ENCODE measurements at places on chromosomes 12 and 14.
A peak's percentile ranks its signal among the peaks of the same experiment; 100 is the strongest.

DNA sequence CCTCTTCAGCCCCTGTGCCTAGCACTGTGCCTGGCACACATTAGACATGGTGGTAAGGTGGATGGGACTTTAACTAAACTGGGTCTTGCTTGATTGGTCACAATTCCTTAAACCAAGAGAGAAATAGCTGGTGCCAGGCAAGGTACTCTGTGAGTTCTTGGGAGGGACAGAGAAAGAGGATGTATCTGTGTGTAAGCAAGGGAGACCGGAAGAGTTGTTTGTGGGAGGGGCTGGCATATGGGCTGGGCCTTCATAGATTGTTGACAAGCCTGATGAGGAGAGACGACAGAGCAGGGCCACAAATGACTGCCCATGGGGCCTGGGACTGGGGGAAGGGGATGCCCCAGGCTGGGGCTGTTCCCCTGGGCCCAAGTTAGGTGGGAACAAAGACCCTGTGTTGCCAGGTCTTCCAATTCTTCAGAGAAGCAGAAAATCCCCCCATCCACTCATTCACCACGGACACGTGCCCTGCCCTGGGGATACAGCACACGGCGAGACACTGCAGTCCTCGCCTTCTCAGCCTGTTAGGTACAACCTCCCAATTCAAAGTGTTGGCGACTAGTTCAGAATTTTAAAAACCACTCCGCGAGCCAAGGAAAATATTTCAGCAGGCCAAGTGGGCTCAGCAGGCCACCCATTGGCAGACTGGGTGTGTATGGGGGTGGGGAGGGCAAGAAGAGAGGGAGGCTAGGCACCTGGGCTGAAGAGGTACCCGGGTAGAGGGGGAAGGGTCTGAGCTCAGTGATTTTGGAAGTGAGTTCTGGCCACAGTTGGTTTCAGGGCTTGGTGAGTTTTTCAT is 11.4 kb upstream of the CYP46A1 start:
- DNase-seq, result no peak

DNA sequence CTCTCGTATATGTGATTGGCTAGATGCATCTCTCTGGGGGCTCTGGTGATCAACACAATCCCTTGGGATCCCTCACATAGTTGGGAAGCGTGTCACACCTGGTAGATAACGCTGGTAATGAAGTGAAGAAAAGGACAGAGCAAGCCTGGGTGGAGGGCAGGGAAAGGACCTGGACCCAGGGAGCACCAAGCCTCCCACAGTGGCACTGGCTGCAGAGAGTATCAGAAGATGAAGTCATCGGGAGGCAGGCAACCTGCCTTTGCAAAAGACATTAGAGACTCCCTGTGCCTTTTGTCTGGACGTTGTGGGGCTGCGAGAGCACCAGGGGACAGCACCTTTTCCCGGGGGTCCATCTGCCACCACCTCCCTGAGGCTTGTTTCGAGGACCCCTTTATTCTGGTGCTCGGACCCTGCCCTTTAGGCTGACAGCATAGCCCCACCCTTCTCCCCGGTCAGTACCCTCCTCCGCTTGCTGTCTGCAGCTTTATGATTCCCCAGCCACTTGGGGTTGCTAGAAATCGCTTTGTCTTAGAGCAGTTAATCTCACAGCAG is 116.4 kb downstream of the EML1 start:
- DNase-seq, result no peak

DNA sequence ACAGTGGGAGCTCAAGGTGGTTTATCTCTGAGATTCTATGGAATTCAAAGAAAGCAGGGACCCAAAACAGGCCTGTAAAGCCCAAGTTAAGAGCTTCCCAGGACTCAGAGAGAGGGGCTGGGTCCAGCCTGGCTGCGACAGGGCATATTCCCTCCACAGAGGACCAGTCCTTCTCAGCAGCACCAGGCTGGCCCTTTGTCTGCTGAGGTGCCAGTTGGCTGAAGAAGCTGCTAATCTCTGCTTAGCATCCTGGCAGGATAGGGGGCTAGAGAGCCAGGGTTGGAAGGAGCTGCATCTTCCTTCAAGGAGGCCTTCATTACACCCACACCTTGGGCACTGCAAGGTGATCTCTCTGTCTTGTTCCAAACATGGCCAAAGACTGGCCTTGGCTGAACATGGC is 68.3 kb upstream of the TUNAR start:
- DNase-seq, result no peak

- DNase-seq, result peak; percentile 38
These were observed 51.4 kb downstream of the ERH start for GRCh38 chr14:69346710-69347109.

- DNase-seq, result no peak
These were observed 36.4 kb upstream of the AEBP2 start for GRCh38 chr12:19402743-19403431.

- no peak for DNase-seq
These were observed 501.6 kb downstream of the VRK1 start for GRCh38 chr14:97298736-97299135.

DNA sequence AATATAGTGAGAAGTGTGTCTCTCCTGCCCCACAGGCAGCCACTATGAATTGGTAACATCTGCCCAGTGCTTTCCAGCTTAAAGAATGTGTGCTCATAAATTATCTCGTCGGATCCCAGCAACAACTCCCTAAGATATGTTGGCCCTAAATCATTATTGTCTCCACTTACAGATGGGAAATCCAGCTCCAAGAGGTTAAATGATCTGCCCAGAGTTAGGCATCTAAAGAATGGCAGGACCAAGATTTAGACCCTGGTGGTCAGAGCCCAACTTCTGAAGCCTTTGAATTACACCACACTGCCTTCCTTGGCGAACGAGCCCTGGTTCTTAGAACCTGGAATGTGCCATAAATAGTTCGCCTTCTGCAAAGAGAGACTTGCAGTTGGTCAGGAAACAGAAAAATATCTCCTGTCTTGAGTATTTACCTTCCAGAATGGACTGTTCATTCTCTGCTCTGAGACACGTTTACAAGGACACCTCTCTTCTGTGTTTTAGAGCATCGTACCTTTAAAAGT is 20.1 kb upstream of the PLEK2 start:
- peak; percentile 26 for DNase-seq

DNA sequence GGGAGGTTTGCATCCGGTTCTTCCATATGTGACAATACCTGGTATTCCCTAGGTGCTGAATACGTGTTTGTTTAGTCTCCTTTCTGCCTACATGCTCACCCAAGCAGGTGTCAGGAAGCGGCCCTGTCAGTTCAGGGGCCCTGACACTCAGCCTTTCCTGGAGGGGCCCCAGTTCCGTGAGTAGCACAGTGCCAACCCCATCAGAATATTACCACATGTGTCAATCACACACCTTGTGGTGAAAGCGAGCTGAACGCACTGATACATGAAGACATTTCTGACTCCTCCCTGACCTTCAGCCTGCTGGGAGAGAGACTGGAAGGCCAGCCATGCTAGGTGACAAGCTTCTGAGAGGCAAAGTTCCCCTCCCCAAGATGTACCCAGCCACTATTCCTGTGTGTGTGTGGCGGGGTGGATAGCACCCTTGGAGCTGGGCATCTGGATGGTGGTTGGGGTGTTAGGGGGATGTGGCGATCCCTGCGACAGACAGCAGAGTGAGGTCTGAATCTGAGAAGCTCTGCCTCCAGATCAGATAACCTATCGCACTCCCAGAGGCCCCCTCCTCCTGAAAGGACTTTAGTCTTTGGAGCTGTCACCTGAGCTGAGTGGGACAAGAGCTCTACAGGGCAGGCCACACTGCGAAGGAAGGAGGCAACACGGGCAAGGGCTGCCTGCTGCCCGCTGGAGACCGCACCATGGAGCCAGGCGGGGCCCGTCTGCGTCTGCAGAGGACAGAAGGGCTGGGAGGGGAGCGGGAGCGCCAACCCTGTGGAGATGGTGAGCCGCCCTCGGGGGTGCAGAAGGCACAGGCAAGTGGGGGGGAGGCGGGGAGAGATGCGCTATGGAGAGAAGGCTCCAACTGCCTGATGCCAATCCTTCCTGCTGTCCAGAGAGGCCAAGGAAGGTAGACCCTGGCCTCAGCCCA is at the start of gene SOAT2:
SOAT2 (plus strand) TSS at position 604 of the 925 bp plus-strand sequence; CDS start at position 696, 92 bp downstream.
- DNase-seq, result no peak

DNA sequence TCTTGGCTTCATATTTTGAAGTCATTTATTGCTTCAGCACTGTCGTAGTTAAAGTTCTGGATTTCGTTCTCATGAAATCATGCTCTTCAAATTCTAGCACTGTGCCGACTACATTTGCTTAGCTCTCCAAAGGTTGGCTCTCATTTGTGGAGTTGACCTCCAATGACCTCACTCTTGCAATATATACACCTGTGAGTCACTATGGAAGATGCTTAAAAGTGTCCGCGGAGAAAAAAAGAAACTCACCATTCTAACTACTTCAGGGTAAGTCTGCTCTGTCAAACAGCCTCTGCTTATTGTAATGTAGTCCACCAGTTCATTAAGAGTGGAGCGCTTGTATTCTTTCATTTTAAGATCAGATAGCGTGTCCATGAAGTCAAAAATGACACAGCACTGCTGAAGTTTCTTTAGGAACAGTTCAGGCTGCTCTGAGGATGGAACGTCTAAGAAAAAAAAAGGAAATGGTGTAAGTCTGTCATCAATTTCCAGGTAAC is 89.7 kb downstream of the PPP2R5E start:
- DNase-seq, result no peak

DNA sequence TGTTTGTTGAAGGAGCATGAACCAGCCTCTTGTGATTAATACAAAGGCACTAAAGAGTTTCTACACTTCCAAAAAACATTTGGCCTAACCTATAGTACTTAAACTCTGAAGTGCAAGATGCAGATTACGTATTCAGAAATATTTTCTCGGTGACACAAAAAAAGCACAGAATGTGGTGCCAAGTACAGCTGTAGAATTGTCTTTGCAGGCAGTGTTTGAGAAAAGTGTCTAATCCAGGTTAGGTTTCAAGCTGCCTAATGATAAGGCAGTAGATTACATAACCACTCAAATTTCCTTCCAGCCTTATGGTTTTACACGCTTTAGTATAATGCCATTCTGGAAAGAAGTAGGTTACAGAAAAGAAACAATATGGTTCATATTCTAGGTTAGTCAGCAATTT is 205.2 kb downstream of the KLHL28 start:
- DNase-seq, result no peak

GRCh38 chr12:119259484-119259883 is 75.0 kb upstream of the CCDC60 start:
- no peak for DNase-seq

DNA sequence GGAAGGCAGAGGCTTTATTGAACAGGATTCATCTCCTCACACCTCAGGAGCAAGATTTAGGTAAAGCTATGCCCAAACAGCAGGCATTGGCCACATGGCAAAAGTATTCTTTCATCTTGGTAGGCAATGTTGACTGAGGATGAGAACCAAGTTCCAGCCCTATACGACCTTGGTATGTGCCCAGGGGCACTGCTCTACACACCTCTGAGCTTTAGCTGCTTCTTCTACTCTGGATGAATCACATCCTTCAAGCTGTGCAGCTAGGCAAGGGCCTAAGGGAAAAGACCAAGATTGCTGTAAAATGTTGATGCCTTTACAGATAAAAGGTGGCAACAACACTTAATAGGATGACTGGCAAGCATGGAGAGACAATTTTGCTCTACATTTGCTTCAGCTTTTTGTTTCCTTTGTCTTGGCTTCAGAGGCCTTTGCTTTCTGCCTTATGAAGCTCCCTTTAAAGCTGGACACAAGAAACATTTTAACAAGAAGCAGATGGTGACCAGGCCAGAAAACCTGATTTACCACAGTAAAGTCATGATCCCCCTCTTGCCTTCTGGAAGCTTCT is 183.3 kb upstream of the KITLG start:
- peak; percentile 13 for DNase-seq

DNA sequence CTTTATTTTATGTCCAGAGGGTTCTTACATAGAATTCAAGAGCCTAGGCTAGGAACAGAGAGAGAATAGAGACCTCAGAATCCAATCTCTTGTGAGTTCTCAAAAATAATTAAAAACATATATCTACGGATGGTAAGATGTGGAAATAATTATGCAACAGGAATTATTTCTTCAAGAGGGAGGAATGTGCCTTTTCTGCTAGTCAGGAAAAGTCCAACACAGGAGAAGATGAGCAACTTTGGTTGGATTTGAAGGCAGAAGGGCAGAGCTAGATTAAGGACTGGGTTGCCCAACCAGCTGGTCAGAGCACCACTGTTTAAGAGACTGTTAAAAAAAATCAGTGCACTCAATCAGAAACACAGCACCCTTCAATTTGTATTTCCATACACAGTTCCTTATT is 365.5 kb downstream of the ETNK1 start:
- DNase-seq, result no peak

DNA sequence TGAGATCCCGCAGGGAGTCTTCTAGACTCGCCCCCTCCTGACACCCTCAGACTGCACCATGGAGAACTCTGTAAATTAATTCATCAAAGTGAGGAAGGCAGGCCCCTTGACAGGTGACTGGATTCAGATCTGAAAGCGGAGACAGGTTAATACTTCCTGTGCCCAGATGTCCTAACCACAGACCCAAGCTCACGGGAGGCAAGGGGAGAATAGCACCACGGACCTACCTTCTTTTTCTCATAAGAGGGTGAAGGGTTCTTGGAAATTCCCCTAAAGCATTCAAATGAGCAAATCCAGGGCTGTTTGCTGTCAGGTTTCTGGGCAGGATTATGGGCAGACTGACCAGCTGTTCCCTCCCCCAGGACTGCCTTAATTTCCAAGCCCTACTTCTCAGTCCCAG is 170.0 kb downstream of the ZFP36L1 start:
- DNase-seq, result no peak

- DNase-seq, result peak; percentile 92
These were observed 73.3 kb upstream of the PLXNC1 start for GRCh38 chr12:94074980-94075629.

- DNase-seq, result no peak
These were observed 1.7 kb upstream of the HOXC9 start for GRCh38 chr12:53998110-53998899.

DNA sequence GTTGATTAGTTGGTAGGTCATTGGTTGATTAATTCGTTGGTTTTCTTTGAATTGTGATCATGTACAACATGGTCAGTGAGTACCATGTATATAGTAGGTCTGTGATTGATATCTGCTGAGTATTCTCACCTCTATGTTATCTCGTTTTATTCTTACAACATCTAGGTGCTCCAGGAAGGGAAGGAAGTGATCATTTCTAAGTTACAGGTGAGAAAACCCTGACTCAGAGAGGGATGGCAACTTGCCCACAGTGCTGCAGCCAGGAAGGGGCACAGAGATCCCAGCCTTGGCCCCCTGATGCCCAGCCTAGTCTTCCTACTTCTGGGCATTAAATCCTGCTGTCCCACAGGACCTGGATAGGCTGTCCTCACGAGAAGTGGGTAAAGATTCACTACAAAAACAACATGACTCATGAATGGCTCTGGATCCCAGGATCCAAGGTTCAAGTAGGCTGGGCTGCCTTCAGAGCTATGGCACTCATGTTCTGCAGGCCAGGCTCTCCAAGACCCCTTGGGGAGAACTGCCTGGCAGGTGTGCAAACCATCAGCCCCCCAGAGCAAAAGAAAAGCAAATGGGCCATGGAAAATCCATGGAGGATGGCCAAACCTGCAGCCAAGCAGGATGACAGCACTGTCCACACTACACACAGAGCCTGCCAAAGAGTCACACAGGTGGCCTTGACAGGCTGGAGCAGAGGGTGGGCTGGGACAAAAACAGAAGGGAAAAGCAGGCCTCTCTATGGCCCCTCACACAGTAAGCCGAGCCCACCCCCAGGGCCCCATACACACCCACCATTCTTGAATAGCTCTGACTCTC is 146.2 kb downstream of the BCL11B start:
- no peak for DNase-seq

- no peak for DNase-seq
These were observed 203.1 kb upstream of the C14orf180 start for GRCh38 chr14:104376202-104377140.
